CD4-positive, alpha-beta T cell treated with Interleukin-15 for 4 hours (primary cell): ENCODE measurements at places on chromosomes 11 and 22.

DNA sequence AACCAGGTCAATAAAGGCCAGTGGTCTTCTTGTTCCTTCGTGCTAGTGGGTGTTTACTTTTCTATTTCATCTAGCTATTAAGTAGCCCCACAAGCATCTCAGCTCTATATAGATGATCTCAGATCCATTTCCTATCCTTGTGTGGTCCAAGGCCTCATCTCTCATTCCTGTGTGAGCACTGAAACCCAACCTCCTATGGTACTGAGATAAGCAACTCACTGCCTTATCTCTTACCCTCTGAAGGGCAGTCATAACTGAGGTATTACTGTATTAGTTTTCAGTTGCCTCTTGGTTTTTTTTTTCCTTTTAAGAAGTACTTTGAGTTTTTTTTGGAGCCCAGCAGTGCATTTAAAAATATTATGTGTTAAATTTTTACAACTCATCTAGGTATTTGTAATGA, 28.3 kb downstream of the ACER3 start:
- DNase-seq, result no peak

- no peak for DNase-seq
Observed at GRCh38 chr22:41289671-41290070, 3.7 kb upstream of the RANGAP1 start.

DNA sequence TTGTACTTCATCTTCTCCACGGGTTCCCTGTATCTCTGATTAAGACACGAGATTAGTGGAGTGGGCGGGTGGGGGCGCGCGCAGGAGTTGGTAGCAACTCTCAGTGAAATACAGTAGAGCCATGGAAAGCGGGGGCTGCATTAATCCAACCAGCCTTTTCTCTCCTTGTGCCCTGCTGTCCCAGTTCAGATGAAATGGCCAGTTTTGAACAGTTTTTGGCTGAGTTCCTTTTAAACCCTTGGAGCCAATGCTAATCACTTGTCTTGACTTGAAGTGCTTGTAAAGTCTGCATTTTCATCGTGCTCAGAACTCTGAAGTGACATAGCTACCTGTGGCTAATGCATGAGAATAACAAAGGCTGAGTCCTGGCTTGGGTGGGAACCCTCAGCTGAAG, 734 bp upstream of the TMEM123 start:
- DNase-seq, result no peak

GRCh38 chr11:71222318-71223080, 29.9 kb downstream of the SHANK2 start:
- DNase-seq, result no peak

GRCh38 chr11:6568191-6568918, 35.1 kb downstream of the RRP8 start:
- DNase-seq, result no peak

DNA sequence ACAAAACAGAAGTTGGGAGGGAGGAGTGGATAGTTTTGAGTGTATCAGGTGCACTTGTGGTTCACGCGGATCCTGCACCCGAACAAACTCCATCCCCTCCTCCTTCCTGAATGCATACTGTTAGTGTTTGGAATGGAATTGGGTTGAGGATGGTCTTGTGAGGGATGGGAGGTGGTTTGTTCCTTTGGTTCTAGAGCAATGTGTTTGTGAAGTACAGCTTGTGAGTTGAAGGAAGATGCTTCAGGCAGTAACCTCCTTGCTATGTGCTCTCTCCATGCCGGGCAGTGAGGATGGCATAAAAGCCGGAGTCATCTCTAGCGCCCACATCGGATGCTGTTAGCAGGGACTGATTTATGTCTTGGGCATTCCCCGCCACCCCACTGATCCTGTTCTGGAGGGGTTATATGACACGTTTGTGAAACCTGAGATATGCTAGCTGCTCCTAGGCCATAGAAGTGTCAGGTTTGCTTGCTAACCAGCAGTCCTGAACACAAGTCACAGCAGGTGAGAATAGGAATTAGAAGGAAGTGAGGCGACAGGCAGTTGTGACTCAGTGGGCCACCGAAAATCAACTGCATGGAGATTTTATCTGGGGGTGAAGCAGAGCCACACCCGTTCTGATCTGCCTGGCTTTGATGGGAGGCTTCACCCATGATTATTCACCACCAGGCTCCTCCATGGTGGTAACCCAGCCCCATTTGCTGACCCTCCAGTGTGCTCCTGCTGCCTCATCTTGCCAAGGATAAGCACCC, 2.2 kb downstream of the BCR start:
- DNase-seq, result peak; percentile 51

DNA sequence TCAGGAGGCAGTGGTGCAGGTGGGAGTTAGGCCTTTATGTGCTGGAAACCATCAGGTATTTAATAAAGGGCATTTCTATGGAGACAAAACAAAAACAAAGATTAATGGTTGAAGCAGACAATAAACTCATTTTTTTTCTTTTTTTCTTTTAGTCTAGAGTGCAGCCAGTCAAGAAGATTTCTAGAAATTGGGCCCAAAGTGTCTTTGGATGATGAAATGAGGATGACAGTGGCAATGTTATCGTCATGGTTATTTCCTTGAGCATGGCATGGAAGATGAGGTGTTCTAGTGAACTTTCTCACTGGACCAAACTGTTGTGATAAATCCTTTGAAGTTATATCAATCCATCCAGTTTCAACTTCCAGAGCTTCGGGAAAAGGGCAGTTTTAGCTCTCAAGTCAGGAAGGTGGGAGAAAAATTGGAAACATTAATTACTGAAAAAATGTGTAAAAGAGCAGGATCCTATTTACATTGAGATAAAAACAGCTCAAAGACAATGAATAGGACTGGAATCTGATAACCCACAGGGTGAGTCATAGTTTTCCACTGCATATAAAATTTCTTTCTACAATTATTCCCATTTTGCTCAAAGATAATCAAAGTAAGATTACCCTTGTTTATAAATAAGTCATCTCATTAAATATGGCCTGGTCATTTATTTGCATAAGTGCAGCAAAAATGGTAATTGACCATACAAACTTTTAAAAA, 33.0 kb downstream of the PRR5L start:
- no peak for DNase-seq

DNA sequence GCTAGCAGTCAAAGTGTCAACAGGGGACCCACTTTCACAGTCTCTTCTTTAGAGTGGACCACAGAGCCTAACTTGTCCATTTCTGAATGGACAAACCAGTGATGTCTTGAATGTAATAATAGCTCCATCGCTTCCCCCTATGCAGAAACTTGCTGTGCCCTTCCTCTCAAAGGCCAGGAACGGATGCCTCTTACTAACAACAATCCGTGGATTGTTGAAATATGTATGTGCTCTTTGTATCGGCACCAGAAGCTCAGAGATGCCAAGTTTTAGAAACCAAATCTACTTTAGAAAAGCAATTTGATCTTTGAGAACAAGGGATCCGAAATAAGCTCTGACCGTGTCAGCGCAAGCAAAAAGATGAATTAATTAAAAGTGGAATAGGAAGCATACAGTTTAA, 259.5 kb upstream of the POU2AF2 start:
- no peak for DNase-seq

- DNase-seq, result no peak
Observed at GRCh38 chr11:73116636-73117035, 25.5 kb downstream of the FCHSD2 start.
